H1 (cell line): ENCODE measurements at places on chromosomes 3 and 15. TPM values are rescaled to one million over a fixed set of nuclear protein-coding genes. Genes with fewer than 3 reads are reported as not detected.
A peak's percentile ranks its signal among the peaks of the same experiment; 100 is the strongest.

GRCh38 chr3:19940643-19941042 is 6.3 kb upstream of the RAB5A start:
- DNase-seq: no peak

DNA sequence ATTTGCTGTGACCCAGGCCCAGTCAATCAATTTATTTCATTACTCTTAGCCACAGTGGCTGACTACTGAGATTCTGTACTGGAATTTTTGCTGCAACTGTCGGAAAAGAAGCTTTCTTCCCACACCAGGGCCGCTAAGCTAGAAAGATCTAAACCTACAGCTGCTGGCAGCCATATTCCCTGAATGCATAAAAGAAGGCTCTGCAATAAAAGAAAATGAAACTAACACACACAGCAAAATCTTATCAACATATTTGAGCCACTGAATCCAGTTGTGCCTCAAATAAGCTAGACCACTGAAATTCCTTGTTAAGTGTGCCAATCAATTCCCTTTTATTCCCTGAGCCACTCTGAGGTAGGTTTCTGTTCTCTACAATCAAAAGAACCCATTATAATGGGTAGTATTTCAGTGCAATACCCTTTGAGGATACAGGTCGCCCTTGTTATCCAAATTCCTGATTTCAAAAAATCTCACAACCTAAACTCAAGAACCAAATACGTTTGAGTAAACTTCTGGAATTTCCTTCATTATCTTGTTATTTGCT is 60.3 kb downstream of the MYO9A start:
- no peak for DNase-seq

GRCh38 chr3:101643009-101643844 is 33.7 kb downstream of the ZBTB11 start:
- DNase-seq: no peak

- DNase-seq: no peak
Measured at GRCh38 chr15:38536201-38536676, 28.4 kb downstream of the RASGRP1 start.

DNA sequence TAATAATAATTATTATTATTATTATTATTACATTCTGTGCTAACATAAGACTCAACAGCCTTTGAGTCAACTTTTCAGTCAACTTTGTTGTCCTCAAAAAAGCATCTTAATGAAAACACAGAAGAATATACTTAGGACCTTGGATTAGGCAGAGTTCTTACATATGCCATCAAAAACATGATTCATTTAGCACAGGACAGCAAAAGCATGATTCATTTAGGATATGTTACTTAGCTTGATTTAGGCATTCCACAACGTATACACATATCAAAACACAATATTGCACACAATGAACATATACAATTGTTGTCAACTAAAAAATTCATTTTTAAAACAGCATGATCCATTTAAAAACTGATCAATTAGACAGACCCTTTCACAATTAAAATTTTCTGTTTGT is 213.0 kb downstream of the FMN1 start:
- DNase-seq: no peak

GRCh38 chr3:170517242-170517945 is 68.5 kb downstream of the SLC7A14 start:
- no peak for DNase-seq

DNA sequence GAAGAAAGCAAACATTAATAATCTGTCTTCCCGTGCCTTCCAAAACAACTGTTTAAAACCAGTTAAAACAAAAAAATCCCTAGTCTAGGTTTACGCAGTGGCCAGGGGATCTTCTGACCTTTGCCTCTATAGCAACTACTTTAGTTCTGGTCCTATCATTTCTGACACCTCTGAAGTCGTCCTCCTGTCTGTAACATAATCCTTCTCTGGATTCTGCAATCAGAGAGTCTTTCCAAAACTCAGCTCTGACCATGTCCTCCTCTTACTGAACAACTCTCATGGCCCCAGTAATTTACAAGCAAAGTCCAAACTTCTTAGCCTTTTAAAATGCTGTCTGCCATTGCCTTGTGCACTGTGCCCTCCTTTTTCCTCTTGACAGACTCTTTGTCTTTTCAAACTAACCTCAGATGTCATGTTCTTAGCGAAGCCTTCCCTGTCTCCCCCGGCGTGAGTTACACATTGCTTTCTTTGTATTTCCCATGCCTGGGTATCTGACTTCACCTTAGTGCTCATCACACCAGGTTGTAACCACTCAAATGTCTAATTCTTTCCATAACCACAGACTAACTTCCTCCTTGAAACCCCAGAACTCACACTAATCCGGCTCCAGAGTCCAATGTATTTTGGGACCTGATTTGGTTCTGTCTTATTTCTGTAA is 105.2 kb upstream of the BNIP2 start:
- DNase-seq: no peak

- DNase-seq: no peak
Measured at GRCh38 chr3:135452881-135453280, 512.6 kb upstream of the PPP2R3A start.

GRCh38 chr3:22960105-22960984 is 242.8 kb upstream of the UBE2E2 start:
- DNase-seq: no peak

- no peak for DNase-seq
Measured at GRCh38 chr3:110362751-110363150, 708.9 kb upstream of the NECTIN3 start.

Gene TGM4
- not detected in 2 replicates for total RNA-seq

Gene CCDC39
- total RNA-seq: 0.34 and 0.80 TPM in 2 replicates

DNA sequence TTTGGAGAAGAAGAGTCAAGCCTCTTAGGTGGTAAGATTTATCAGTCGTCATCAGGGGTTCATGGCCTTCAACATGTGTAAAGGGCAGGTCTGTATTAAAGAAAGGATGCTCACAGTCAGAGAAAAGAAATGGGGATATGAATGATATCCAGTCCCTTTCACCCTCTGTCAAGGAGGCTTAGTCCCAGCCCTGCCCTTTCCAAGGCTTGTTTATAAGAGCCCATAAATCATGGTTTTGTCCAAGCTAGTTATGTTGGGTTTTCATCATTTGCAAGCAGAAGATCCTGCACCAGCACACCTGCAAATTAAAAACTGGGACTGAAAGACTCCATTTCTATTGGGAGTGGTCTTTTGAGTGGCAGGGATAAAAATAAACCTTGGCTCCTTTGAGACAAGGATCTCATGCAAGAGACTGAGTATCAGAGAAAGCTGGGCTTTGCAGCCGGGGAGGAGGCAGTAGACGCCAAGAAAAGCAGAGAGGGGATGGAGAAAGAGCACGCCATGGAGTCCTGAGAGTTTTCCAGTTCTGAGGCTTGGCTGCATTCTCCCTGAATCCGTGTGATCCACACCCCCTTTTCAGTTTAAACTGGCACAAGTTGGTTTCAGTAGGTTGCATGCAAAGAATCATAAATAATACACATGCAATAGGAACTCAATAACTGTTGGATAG is 12.6 kb upstream of the PDIA5 start:
- no peak for DNase-seq

Gene IRAK2
- total RNA-seq: 1.3 and 1.5 TPM in 2 replicates

Gene SCN11A
- 0.10 and 0.11 TPM in 2 replicates for total RNA-seq

Gene GOLGA8Q
- not detected in 2 replicates for total RNA-seq

DNA sequence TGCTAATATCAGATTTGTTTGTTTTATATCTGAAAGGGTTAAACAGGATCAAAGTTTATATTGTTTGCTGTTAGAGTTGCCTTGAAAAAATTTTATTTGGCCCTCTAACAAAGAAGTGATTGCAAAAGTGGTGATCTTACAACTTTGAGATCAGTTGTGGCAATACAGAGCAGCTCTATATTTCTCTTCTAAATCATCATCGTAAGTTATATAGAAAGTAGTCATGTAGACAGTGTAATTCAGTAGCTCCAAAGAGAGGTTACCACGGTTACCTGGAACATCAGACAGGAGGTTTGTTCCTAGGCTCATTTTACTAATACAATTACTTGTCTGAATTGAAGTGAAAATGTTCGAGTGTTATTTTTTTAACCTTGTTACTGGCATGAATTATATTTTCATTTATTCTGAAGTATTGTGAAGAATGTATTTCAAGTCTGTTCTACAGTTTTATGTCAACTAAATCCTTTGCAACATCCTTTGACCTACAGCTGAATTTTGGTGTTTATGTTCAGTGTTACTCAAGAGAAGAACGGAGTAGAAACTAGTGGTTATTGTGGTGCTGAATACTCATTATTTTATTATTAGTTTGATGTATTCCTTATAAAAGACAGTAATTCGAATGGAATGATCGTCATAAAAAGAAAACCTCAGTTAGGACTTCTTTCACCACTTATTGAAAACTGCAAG is 214.2 kb downstream of the NAALADL2 start:
- DNase-seq: no peak

Gene C3orf85
- not detected in 2 replicates for total RNA-seq

Gene SQOR
- total RNA-seq: 0.22 and 0.25 TPM in 2 replicates

- no peak for DNase-seq
Measured at GRCh38 chr3:170233530-170233929, 11.3 kb downstream of the PRKCI start.

DNA sequence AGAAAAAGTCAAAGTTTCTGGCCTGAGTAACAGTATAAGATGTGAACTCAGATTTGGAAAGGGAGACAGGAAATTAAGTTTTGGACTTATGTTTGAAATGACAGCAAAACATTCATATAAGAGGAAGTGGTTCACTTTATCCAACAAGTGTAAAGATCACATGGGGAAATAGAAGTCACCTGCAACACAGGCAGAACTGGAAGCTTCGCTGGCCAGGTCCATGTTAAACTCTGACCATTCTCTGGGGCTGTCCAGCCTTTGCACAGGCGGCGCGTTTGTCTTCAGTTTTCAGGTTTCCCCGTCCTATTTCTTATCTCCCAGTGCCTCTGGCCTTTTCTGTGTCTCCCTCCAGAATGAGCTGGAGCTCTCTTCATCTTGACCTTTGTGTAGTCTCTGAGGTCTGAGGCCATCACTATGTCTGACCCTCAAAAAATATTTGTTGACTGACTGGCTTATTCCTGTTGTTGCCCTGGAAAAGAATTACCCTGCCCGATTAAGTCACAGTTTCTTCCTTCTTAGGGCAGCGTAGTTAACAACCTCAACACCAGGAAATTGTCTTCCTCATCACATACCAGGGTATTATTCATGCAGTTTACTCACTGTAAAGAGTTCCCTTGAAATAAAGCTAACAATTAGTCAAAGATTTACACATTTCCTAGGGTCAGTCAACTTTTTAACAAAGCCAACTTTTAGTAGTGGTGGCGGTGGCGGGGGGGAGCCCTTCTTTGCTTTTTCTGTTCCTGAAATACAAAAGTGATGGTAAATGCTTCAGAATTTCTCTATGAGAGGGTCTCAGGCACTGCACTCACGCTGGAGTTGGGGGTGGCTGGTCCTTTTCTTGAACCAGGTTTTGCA is 959 bp upstream of the RASA2 start:
- no peak for DNase-seq

- DNase-seq: no peak
Measured at GRCh38 chr3:5205165-5205941, 17.8 kb downstream of the EDEM1 start.

- DNase-seq: peak; percentile 42
Measured at GRCh38 chr15:101490922-101491733, 1.6 kb upstream of the PCSK6 start.

DNA sequence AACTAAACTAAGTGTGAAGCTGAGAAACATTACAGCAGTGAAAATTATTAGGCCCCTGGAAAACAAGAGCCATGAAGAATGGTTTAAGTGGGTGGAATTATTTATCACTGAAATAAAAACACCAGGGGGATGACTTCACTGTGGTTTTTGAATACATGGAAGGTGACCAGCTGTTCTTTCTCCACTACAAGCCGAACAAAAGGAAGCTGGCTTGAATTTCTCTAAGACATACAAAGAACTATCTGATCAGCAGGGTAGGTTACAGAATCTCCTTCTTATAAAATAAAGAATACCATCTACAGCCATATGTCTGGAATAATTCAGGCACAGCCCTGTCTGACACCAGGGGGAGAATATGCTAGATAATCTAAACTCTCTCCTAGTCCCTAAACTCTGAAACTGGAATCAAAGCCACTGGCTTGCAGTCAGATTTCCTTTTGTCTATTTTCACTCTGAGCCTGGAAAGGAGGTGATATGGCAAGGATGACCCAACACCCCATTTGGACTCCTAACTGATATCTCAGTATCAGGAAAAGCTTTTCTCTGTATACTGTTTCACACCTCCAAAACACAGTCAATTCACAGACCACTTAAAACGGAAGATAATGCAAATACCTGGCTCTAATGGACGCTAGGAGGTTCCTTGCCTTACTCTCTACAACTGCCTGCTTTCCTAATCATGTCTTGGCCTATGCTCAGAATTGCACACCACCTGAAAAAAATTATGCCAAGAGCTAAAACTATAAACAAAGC is 31.2 kb downstream of the SPATA12 start:
- DNase-seq: no peak

DNA sequence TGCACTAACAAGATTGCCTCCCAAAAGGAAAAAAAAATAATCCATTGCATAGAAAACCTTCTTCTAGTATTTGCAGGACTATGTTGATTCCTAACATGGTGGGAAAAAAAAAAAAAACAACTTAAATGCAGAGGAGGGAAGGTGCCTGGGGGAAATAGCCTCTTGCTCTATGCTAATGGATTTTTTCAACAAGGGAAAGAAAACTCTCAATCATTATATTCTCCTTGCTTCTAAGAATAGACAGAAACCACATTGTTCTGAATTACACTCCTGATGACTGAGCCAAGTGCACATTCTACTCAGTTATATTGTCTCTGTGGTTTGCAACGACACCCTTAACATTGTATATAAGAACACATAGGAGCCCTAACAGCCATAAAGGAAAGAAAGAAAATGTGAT is 760.2 kb downstream of the NAALADL2 start:
- no peak for DNase-seq

Gene C2CD4A
- not detected in 2 replicates for total RNA-seq

DNA sequence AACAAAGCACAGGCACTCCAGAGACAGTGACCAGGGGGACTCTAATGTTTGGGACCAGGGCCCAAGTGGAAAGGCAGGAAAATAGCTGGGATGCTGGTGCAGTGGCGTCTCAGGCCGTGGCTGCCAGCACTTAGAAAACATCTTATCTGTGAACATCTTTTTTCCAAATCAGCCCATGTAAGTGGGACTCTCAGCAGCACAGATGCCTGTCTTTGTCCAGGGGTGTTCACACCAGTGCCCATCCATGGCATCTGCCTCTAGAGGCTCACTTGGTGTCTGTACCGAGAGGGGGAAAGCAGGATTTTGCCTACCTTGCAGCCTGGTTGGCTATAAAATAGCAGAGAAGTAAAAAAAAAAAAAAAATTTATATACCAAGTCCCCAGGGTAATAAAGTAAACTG is 26.7 kb downstream of the SLC12A8 start:
- peak; percentile 40 for DNase-seq

GRCh38 chr3:136387031-136387430 is 136.9 kb downstream of the PCCB start:
- no peak for DNase-seq

DNA sequence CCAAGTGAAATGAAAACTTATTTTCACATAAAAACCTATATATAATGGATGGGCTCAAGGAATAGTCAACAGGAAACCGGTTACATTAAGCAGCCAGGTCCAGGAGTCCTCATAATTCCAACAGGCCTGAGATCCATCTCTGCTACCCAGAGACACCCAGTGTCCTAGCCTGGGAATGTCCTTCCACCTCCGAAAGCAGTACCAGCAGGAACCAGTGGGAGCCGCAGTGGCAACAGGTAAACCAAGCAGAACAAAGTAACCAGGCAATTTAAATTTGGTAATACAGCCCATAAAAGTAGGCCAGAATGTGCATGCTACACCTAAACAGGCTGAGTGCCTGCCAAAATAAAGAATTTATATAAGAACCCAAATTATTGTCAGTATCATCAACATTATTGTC is 195.6 kb downstream of the ZBBX start:
- DNase-seq: no peak
